ENCODE measurements at places on chromosomes 6 and 20.

DNA sequence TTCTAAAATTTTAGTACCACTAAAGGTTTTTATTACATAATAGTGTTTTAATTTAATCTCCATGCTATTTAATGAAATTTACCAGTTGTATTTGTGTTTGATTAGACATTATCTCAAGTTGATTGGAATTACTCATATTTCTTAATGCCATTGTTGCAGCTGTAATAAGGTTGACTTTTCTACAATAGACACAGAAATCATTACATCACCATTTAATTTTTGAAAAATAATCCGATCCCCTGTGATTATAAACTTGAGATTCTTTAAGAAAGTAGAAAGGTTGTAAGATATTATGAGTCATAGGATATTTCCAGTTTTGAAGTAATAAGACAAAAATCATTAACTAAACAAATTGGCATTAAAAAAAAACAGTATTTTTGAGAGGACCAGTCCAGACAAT is 161.4 kb downstream of the PRL start:
- no peak for DNase-seq

DNA sequence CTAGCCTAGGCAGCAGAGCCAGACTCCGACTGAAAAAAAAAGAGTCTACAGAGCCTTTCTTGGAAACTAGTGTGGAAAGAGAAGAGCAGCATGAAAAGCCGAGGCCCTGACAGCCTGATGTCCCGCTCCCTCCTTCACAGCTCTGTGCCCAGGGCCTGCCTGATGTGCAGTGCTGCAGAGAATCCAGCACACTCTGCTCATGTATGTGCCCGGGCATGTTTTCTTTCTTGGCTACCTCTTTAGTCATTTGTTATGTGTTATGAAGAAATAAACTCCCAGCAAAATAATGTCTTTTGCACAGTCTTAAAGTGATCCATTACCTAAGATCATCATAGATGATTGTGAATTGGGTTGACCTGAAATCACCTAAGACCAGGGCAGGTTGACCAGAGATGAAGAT is 78.1 kb upstream of the EZR start:
- DNase-seq = no peak

- no peak for DNase-seq
Observed at GRCh38 chr20:18995455-18995854, 181.9 kb downstream of the SCP2D1 start.

- no peak for DNase-seq
Observed at GRCh38 chr6:22829070-22829469, 259.7 kb downstream of the HDGFL1 start.

DNA sequence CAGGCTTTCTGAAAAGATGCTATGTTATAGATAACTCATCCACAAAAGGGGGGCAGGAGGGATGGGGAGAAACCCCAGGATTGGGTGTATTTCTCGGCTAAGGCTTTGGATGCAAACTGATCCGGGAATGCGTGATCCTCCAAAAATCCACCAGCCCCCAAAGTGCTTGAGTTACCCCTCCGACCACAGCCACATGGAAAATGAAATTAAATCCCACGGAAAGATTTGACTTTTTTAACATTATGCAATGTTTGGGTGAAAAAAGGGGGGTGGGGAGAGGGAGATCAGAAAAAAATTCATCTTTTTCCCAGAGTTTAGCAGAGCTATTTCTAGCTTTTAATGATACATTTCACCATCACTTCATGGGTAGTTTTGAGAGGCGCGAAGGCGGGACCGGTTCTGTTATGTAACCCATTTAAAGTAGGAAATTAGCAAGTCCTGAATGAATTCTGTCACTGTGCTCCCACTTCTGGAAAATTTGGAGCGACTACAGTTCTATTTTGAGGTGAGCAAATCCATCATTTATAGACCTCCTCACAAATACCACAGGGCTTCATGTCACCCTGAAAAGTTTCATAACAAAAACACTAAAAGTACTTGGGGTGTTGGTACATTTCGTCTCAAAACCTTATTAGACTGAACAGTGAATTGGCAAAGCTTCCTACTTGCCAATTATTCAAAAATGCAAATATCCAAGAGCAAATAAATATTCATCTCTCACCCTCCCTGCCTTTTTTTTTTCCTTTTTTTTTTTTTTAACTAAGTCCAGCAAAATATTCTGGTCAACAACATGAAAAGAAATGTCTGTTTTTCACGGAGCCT is 51.9 kb upstream of the NFATC2 start:
- DNase-seq = no peak

DNA sequence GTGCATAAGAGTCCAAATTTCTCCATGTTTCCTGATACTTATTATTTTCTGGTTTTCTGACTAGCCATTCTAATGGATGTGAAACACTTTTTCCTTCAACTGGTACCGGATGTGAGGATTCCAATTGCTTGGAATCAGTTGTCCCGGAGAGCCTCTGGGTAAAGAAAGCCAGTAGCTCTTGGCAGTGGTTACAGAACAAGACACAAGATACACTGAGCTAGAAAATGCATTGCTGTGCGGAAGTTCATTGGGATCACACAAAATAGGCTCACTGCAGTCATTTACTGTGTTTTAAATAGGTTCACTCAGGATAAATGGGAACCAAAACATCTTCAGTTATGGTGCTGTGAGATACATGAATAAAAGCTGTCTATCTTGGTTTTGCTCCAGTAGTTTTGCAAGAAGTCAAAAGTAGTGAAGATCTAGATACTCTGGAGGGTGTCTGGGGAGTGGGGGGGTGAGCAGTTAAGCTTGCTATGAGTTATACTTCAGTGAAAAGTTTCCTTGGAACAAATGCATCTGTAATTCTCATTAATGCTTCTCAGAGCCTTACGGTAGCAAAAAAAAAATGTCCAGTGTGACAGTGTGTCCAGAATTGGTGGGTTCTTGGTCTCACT is 54.4 kb upstream of the RNF182 start:
- no peak for DNase-seq

DNA sequence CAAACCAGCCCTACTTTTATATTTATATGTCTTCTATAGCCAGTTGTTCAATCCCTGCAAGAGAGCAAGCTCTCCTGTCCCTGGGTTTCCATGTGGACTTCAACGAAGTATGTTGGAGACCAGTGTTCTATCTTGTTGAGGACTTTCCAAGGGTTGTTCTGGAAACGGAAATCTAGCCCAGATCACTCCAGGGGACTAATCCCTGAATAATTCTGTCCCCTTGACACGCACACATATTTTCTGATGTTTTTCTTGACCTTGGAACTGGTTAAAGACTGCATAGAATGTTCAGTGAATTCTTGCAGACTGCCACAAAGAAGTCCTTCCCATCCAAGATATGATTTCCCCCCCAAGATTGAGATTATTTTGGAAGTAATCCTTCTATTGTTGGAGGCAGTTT is 9.5 kb upstream of the MYLK2 start:
- DNase-seq = no peak

GRCh38 chr20:57980506-57980905 is 247.9 kb downstream of the ANKRD60 start:
- no peak for DNase-seq

DNA sequence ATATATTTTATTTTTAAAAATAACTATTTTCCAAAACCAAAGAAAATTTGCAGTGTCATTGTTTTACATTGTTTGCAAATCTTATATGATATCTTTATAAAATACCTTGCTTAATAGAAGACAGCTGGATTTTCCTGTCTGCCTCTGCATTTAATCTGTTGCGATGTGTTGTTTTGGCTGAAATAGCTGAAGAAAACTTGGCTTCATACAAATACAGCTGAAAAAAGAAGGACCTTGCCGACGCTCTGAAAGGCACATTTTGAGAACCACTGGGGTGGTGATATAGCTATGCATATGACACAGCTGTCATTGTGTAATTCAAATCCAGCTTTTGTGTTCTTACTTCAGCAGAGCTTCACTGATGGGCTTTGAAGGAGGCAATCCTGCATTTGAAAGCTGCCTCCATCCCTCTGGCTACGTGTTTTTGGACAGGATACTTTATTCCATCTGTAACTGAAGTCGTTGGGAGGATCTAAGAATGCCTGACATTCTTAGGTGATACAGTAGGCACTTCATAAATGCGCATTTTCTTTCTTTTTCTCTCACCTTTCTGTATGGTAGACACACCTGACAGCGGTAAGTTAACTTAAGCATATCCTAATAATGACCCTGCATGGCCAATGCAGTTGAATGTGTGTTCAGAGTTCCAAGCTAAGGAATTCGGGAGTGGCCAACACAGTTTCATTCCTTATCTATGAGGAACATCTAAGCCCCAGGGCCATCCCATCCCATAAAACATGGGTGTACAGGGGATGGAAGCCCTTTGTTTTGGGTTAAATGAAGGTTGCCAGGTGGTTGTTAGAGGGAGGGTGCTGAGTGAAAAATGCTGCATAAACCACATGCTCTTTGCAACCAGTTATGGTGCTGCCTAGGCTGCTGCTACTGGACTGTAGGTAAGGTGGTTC is 213.0 kb downstream of the TFAP2A start:
- no peak for DNase-seq

DNA sequence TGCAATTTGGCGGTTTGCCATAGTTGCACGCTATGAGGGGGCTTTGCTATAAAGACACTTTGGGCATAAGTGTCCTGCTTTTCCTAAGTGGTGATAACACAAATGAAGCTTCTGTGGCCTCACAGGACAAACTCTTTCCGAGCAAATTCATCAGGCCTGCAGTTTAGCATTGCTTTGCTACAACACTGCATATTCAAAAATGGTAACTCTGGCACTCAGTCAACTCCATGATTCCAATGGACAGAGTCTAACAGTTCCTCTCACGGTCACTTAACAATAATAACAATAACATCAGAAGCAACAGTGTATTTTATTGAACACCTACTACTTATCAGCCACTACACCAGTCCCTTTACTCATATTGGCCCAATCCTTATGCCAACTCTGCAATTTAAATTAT is 222.5 kb downstream of the FRK start:
- no peak for DNase-seq

DNA sequence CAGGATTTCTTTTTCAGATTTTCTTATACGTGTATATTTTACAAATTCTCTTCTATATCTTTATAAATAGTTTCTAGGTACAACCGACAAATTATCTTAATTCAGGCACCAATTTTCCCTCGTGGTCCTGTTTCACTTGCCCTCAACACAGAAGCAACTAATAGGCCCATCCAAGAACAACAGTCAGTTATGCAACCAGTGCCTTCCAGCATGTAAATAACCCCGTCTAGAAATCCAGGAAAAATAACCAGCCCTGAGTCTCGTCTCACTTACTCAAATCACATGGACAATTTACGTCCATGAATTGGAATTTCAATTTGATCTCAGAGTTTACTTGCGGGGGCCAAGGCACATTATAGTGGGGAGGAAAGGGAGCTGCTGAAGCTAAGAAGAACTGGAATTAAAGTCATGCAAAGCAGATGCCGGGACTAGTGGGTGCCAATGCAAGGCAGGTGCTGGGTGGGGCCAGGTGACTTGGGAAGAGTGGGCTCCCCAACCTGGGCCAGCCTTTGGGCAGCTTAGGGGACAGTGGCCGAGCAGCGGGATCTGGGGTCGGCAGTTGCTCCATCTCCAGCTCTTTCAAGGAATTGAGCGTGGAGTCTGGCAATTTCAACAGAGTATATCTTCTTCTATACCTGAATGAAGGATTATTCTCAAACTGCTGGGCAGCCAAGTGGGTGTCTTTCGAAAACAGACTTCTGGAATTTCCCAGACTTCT is 121.7 kb downstream of the EDN3 start:
- no peak for DNase-seq

DNA sequence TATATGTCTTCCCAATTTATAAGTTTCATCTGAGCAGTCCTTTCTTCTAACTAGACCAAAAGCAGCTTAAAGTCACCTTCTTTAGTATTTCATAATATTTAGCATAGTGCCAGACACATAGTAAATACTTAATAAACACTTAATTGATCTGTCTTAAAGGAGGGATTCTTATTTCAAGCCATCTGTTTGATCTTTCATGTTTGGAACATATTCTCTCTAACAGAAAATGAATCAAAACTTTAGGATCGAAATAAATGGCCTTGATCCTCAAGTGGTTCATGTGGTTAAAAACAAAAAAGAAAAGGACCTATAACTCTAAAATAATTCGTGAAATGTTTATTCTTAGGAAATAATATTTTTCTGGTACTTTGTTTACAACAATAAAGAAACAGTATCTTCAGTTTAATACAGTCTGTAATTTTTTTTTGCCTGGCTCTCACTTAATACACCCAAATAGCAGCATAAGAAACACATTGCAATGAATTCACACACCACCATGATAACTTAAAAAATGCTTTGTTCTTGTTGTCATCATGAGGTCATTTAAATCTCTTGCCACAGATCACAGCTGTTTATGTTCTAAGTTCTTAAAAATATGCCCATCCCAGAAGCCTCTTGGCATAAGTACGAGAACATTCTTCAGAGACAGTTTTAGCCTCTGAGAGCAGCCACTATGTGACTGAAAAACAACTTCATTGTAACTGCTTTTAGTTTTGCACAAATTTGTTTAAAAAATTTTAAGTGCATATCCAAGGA is 48.1 kb downstream of the ESF1 start:
- no peak for DNase-seq

DNA sequence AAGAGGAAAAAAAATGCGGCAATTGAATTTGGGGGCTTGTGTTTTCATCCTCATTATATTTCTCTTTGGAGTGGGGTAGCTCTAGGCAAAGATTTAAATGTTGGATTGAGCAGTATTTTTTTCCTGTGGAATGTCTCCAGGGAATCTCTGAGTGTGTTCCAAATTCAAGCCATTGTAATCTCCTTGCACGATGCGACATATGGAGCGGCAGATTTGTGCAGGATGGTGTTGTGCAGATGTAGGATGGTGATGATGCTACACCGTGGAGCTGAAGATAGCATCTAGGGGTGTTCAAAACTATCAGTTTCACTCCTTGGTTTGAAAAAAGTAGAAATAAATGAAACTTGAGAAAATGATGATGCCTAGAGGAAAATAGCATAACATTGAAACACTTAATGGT is 777.5 kb upstream of the EPHA7 start:
- no peak for DNase-seq

DNA sequence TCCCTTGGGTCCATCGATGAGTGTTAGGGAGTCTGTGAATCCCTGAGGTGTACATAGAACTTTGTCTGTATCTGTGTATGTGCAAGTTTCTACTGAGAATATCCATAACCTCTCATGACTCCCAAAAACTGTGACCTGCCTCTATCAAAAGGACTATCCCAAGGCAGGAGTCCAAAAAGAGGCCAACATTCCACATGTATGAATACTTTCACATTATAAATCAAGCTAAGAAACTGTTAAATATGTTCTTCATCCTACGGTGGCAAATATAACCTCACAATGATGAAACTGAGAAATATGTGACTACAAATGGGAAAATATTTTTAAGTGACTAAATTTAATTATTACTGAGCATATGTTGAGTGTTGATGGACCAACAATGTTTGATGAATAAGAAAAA is 16.1 kb upstream of the STX11 start:
- DNase-seq = no peak

GRCh38 chr6:56378966-56379585 is 131.7 kb upstream of the COL21A1 start:
- no peak for DNase-seq

- no peak for DNase-seq
Observed at GRCh38 chr6:56346958-56347357, 99.6 kb upstream of the COL21A1 start.

- no peak for DNase-seq
Observed at GRCh38 chr20:20362774-20363433, 5.0 kb upstream of the INSM1 start.

GRCh38 chr20:24779131-24779530 is 169.9 kb upstream of the CST7 start:
- no peak for DNase-seq

GRCh38 chr20:17530153-17530552 is 1.0 kb downstream of the BFSP1 start:
- DNase-seq = no peak

GRCh38 chr6:18585032-18585573 is 198.0 kb downstream of the RNF144B start:
- DNase-seq = no peak

GRCh38 chr6:16105854-16106253 is 23.0 kb upstream of the MYLIP start:
- DNase-seq = no peak
